ENCODE measurements at places on chromosomes 5 and 9.
A peak's percentile ranks its signal among the peaks of the same experiment; 100 is the strongest.

- no peak for DNase-seq
These were observed 23.4 kb downstream of the CEMIP2 start for GRCh38 chr9:71744754-71745521.

DNA sequence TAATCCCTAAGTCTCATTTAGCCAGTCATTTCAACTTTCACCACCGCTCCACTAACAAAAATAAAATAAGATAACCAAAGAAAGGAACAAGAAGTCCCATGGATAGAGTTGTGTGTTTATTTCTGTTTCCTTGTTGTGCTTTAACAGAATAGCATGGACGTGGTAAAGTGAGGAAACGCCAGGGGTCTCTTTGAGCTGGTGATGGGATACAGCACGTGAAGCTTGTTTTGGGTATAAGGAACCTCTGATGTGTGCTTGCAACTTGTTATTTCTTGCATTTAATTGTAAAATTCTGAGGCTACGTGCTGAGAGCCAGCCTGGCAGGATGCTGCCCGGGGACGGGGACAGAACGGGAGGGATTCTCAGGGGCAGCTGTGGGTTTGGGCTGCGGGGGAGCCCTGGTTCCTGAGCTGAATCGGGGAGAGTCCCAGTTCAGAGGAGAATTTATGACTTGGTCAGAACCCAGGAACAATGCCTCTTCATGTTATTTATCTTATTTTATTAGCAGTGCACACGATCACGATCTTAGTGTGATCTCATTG lies 63.4 kb downstream of the ANKRD33B start:
- no peak for DNase-seq

DNA sequence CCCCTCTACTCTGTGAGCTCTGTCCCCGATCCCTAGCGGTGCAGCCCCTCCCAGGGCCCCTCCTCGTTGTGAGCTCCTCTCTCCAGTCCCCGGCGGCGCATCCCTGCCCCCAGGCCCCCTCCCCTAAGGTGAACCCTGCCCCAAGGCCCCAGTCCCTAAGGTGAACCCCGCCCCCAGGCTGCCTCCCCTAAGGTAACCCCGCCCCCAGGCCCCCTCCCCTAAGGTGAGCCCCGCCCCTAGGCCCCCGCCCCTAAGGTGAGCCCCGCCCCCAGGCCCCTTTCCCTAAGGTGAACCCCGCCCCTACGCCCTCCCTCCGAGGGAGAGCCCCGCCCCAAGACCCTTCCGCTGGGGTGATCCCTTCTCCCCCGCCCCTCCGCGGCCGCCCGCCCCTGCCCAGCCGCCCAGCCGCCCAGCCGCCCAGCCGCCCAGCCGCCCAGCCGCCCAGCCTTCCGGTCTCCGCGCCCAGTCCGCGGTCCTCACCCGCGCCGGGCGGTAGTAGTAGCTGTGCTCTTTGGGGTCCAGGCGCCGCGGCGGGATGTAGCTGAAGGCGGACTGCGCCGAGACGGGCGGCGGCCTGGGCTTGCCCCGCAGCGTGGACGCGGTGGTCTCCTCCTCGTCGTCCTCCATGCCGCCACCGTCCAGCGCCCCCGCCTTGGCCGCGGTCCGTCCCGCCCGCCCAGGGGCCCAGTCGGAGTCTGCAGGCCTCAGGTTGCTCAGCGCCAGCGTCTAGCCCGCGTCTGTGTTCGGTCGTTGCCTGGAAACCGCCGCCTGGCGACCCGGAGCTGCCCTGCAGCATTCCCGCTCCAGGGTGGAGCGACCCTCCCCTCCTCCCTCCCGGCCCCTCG lies at the start of gene CFAP90:
CFAP90 (minus strand) TSS at position 739 of the 845 bp plus-strand sequence; CDS start at position 627, 112 bp downstream.
- peak; percentile 13 for DNase-seq

- DNase-seq = no peak
These were observed 2.5 kb downstream of the SREK1IP1 start for GRCh38 chr5:64765804-64766504.

DNA sequence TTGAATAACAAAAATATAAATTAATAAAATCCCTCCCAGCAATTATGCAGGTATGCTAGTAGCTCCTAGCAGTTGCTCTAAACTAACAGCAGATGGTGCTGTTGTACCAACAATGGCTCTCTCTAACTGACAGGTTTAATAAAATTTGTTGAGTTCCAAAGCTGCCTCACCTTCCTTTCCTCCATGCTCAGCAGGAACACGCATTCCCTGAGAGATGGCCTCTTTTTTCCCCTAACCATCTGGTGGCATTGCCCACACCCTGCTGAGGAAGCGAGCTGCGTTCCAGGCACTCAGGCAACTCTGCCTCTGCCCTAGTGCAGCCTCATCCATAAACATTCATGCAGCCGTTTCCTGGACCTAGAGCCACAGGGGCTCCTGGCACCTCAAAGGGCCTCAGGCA lies 106.2 kb downstream of the KLHL3 start:
- peak; percentile 53 for DNase-seq

DNA sequence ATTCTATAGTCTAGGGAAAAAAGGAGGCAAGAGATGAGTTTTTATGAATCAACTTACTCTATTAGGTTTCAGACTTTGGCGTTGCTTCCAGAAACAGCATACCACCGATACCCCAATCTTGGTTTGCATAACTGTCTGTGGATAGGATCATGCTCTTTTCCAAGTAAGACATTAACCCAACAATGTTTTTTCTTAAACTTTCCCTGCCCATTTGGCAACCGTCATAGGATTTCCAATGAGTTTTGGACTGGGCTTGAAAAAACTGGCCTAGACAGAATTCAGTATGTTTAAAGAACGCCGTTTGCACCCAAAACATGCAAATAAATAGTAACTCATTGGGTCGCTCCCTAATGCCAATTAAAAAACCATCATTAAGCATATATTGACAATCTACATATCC lies 106.0 kb downstream of the SMIM23 start:
- no peak for DNase-seq

Measured in kidney glomerular epithelial cell (primary cell).